ENCODE measurements at places on chromosomes 6 and 20.

DNA sequence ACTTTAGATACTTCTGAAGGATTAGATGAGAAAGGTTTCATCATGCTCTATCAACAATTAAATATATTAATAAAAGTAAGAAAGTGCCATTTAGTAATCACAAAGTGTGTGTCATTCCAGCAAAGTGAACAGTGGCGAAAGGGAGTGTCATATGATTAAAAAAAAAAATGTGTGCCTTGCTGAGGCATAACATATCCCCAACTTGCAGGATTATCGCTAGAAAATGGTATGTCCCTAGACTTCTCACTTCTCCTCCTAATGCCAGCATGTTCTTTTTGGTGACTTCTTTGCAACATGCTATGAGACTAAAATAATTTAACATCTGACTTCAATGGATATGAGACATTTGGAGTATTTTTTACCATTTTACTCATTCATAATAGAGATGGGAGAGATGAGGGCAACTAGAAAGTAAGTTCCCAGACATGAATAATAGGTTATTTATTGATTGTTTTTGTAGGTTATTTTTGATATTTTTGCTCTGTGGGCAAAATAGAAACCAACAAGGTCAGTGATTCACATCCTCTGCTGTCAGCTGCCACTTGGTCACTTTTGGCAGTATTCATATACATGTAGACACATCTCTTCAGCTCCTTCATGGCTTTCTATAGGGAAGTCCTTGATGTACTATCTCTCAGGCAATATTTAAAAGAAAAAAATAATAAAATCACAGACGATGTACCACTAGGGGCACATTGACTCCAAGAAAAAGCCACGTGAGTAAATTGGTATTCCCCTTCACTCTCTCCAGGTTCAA lies 370.1 kb downstream of the BMP2 start:
- no peak for DNase-seq

- DNase-seq, result no peak
These were observed at the start of gene LKAAEAR1 for GRCh38 chr20:64083804-64084684. TSS of gene LKAAEAR1 (minus strand) at chr20:64084398. CDS start at chr20:64084219, 179 bp downstream.

DNA sequence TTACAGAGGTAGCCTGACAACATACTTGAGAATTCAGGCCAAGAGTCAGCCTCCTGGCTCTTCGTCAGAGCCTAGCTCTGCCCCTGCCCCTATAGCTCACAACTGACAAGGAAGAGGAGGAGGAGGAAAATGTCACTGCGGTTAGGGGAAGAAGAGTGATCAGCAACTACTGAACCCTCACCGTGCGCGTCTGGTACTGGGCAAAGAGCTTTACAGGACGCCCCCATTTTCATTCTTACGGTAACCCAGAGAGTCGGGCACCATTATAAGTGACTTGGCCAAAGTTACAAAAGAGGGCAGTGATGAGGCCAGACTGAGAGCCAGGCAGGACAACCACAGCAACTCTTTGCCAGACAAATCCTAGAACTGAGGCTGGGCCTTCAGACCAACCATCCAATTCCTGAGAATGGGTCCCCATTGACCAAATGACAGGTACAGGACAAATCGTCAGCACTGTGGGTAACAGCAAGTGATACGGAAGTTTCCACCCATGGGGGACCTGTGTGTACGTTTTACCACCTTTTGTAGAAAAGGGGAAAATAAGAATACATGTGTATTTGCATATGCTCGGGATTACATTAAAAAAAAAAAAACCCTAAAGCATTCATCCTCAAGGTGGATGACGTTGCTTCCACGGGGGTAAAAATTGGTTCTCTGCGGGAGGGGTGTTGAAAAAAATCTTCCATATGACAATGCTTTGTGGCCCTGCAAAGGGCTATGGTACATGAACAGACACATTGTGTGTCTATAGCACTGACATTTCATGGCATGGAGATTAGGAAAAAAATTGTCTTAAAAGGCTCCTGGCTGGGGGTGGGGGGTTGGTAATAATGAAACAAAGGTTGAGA lies 118.0 kb downstream of the NFATC2 start:
- DNase-seq, result no peak

DNA sequence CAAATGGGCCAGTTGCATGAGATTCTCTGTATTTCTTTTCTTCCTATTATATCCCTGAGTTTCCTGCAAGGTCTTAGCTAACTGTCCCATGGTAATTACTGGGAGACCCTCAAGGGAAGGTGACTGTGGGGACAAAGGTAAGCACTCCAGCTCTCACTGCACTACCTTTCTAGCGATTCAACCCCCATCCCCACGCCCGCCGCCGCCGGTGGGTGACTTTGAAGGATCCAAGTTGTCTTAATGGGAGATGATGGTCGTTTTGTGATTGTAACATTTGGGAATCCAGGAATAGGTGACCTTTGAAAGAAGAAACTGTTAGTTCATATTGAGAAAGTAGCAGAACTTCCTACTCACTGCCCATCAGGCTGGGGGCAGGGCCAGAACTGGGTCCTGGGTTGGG lies 265.5 kb downstream of the LRFN2 start:
- no peak for DNase-seq

DNA sequence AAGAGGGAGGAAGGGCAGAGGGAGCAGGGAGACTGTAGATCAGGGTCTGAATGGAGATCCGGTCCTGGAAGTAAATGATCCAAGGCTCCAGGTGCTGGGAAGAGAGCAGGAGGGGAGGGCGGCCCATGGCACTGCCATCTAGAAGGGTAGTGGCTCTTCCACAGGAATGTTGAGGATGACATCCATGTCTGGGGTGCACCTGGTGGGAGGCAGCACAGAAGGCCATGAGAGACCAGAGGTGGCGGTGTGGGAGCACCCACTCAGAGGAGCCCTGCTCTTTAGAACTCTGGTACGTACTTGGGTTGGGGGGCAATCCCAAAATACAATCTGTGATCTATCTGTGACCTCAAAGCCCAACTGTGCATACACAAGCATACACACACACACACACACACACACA lies 13.5 kb downstream of the DEFB132 start:
- no peak for DNase-seq

- no peak for DNase-seq
These were observed 1.2 kb upstream of the UFL1 start for GRCh38 chr6:96520171-96521115.

DNA sequence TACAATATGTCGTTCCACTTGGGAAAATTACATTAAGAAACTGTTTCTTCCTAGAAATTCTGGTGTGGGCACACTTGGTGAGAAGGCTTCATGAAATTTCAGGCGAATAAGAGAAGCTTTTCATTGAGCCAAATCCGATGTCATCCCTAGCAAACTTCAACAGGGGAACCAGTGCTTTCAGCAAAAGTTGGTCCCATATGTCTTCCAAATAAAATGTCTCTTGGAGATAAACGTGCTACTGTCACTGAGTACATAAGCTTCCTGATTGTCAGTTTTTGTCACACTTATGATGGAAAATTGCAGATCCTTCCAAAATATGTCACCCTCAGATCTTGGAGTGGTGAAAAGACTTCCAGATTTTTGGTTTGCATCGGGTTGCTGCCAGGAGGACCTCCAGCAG lies 31.1 kb upstream of the SLC35A1 start:
- DNase-seq, result no peak

- no peak for DNase-seq
These were observed at the start of gene DDX43 for GRCh38 chr6:73394577-73395354. TSS of gene DDX43 (plus strand) at chr6:73394828. CDS start at chr6:73394906, 78 bp downstream.

DNA sequence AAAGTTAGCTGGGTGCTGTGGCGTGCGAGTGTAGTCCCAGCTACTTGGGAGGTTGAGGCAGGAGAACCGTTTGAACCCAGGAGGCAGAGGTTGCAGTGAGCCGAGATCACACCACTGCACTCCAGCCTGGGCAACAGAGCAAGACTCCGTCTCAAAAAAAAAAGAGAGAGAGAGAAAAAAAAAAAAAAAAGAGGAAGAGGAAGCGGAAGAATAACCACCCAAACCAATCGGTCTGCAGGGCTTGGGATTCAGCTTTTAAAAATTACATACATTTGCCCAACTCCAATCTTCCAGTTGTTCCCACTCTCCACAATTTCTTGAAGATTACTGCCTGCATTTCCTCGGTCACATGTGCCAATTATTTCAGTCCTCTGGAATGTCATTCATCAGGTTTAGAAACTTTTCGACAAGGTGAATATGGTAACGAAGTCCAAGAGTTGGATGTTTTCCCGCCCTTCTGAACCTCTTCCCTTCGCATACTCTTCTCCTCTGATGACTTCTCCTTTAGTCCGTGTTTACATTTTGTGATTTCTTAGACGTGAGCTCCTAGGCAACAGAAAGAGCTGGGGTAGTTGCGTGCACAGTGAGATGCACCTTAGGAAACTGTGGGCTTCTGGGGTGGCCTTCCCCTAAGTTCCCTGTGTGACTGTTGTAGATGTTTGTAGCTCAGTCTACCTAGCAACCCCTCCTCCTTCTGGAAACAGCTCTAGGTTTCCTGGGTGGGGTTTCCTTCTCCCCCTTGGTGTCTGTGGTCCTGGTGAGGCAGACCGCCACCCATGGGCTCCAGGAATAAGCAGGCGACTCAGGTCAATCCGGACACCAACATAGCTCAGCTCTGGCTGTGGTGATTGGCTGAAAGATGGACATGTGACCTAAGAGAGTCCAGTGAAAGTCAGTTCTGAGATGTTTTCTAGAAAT lies 63.0 kb upstream of the NCOA3 start:
- DNase-seq, result no peak

DNA sequence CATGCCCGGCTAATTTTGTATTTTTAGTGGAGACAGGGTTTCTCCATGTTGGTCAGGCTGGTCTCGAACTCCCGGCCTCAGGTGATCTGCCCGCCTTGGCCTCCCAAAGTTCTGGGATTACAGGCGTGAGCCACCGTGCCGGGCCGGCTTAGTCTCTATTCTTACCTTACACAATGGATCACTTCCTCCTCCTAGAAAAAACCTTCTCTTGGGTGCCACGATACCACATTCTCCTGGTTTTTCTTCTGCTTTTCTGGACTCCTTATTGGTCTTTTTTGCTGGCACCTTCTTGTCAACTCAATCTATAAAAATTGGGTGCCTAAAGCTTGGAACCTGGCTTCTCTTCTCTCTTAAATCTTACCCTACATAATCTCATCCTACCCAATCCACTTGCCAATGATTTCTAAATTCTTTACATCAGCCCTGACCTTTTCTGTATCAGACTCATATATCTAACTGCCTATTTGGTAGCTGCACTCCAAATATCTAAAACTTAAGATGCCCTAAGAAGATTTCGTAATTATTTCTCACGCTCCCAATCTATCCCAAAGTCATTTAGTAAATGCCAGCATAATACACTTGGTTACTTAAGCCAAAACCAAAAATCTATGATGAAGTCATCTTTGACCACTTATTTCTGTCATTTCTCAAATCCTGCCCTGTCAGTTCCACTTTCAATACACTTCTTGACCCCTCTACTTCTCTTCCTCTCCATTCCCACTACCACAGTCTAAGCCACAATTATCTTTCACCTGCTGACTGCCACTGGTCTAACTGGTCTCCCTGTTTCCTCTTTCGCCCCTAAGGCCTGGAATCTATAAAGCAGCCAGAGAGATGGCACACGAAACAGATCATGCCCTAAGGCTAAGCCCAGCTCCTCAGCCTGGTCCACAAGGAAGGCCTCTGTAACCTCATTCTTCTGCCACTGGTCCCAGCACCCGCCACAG lies 43.2 kb downstream of the ELMO2 start:
- DNase-seq, result no peak

DNA sequence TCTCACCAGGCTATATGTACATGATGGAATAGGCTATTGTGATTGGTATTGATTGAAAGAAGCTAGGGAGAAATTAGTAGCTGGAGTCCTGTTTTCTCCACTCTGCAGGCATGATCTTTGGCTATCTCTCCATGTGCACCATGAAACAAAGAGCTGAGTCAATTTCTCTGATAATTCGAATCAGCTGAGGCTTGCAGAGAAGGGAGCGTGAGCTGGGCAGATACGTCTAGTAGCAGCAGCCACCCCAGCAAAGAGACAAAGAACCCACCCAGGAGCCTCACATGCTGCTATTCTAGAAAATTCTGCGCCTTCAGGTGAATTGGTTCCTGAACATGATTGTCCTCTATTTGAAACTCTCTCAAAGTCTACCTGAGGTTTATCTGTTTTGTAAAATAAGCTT lies 6.9 kb upstream of the SGK1 start:
- DNase-seq, result no peak

DNA sequence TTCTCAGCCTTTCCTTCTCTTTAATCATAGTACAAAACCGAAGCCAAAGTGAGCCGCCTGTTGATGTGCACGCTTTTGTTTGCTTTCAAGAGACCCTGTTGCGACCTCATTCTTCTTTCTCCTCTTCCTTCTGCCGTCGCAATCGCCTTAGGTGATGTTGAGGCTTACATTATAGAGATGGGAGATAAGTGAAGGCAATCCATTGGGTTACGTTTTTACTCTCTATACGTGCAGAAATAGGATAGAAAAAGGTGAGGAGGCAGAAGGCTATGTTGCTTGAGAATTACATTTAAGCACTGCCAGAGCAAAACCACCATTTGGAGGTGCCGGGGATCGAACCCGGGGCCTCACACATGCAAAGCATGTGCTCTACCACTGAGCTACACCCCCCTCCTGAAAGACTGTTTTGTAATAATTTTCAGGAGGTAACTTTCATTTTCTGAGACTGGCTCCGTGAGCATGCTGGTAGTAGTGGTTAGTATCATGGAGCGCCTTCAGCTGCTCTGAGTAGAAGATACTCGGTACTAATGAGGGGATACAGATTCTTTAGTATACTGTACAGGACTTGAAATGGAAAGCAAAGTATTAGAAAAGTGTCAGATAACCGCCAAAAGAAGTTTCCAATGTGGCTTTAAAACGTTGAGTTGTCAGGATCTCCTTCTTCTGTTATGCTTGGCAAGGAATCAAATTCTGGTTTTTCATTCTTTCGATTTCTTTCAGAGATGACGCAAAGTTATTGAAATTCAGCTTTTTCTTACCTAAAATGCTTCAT lies 165.6 kb downstream of the TRIM27 start:
- no peak for DNase-seq

GRCh38 chr20:35007413-35007812 lies 51.7 kb downstream of the MYH7B start:
- no peak for DNase-seq

DNA sequence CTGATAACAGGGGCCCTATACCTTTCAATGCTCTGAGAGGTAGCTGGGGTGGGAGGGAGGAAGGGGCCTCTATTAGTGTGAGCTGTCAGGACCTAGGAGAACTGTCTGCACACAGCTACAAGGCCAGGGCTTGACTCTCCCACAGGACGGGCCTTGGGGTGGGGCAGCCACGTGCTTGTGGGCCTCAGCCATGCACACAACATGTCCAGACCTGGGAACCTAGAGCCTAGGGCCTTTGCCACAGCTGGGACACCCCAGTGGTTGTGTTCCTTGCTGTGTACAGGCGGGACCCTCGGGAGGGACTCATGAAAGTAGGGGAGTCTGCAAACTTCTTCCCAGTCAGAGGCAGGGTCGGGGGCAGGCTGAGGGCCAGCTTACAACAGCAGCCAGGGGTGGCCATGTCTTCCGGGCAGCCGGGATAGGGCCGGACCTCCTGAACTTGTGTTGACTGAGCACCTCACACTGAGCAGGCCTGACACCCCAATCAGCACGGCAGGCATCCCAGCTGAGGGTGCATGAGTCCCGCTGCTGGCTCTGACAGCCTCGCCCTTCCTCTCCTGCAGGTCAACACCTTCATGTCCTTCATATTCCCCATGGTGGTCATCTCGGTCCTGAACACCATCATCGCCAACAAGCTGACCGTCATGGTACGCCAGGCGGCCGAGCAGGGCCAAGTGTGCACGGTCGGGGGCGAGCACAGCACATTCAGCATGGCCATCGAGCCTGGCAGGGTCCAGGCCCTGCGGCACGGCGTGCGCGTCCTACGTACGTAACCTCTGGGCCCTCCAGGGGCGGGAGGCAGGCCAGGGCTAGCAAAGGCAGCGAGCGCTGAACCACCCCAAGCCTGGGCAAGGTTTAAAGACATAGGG lies 41.9 kb upstream of the MRGBP start:
- DNase-seq, result no peak
